Stimulated activated CD8-positive, alpha-beta memory T cell treated with anti-CD3 and anti-CD28 coated beads, Interleukin-12 subunit alpha, Interleukin-12 subunit beta, amount 100 ng/mL, for 1 hour (primary cell): ENCODE measurements at places on chromosomes 2 and 18.

- no peak for DNase-seq
Observed at GRCh38 chr2:65525616-65526231, 93.3 kb upstream of the SPRED2 start.

DNA sequence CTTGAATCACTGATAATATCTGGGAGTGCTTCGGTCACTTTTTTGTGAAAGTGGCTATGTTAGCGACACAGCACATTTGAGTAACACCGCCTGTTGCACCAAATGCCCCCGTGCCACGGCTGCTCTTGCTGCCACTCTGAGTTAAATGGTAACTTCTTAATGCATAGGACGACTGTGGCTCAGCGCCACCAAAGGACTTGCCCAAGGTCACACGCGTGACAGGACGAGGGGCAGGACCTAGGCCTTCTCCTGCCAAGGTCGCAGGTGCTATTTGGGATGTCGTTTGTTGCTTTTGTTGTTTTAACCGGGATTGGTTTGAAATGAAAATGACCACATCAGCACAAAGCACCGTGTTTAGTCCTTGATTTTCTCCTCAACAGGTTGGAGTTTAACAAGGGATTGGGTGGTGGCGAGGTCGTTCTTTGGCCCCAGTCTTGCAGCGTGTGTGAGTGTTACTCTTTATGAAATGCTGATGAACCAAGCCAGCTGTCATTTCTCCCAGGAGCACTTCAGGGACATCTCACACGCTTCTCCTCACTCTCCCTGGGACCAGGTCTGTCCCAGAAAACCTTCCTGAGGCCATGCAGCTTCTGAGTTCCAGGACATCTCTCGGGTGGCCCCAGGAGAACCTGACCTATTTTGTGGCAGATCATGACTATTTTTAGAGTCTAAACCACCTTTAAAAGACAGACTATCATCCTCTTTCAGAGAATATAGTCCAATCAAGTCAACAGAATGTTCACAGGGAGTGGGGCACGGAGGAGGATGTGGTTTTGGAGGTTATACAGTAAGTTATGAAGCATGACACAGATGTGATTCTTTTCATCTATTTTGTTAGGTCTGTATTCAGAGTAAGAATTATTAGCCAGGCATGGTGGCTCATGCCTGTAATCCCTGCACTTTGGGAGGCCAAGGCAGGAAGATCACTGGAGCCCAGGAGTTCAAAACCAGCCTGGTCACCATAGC lies 49.9 kb downstream of the MTCL1 start:
- peak; percentile 22 for DNase-seq

- DNase-seq, result no peak
Observed at GRCh38 chr2:178908810-178909209, 101.6 kb upstream of the TTN start.

DNA sequence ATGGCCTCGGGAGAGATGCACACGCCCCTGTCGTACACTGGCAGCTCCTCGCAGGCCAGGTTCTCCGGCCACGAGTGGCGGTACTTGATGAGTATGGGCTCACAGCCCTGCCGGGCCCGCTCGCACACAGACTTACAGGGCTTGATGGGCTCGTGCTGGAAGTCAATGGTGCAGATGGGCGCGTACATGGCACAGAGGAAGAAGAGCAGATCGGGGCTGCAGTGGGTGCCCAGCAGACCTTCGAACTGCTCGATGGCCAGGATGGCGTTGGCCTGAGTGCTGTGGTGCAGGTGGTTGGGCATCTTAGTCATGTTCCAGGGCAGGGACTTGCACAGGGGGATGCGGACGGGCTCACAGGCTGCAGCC lies 359 bp downstream of the FRZB start:
- no peak for DNase-seq

- DNase-seq, result no peak
Observed at GRCh38 chr2:19098467-19099160, 259.8 kb downstream of the OSR1 start.

- no peak for DNase-seq
Observed at GRCh38 chr2:190698895-190699294, 50.0 kb downstream of the NAB1 start.

DNA sequence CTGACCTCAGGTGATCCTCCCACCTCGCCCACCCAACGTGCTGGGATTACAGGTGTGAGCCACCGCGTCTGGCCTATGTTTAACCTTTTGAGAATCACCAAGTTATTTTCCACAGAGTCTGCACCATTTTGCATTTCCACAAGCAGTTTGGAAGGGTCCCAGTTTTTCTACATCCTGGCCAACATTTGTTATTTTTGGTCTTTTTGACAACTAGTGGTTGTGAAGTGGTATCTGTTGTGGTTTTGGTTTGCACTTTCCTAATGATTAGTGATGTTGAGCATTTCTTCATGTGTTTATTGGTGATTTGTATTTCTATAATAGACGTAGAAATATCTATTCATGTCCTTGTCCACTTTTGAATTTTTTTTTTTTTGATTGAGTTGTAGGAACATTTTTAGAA lies 67.9 kb downstream of the BIRC6 start:
- DNase-seq, result no peak

DNA sequence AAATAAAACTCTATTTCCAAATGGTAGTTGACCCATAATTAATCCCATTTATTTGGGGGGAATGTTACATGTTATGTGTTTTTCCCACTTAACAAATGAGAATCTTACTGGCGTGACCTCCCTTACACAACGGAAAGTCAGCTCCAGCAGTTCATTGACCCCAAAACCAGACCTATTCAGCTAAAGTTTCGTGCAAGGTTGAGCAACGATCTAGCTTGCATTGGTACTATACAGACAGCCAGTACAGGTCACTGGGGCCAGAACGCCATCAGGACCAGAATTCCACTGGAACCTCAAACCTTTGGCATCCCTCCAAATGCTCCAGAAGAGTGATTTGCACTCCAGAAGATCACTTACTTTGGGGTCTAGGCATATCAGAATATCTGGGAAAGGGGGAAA lies 6.8 kb upstream of the CTAGE1 start:
- no peak for DNase-seq

DNA sequence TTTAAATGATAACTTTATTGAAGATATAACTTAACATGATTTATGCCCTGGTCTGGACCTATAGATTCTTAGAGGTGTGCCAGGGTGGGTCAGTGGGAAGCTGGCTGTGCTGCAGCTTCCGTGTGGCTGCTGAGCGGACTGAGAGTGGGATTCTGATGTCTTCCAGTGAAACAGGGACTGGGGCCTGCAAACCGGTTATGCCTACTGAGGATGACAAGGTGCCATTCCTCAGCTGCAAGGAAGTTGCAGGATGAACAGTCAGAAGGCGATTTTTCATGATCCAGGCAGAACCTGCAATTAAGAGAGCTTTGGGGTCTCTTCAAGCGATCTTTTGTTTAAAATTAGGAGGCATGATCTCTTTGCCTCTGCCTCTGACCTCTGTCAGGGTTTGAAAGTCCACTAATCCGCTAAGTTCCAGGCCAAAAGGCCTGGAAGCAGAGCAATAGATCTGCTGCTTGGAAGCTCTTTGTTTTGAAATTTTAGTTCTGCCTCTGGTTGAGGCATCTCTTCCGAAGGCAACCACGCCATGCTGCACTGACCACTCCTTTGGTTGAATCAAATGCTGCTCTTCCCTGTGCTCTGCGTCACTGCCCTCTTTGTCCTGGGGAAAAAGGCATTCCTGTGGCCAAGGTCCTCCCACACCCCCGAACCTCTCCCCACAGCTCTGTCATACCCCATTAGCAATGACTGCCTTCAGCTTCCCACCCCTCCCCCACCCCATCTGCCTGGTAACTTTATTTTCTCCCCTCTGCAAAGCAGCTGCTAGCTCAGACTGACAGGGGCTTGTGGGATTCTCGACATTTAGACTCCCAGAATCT lies 2.0 kb downstream of the TMEM169 start:
- no peak for DNase-seq

DNA sequence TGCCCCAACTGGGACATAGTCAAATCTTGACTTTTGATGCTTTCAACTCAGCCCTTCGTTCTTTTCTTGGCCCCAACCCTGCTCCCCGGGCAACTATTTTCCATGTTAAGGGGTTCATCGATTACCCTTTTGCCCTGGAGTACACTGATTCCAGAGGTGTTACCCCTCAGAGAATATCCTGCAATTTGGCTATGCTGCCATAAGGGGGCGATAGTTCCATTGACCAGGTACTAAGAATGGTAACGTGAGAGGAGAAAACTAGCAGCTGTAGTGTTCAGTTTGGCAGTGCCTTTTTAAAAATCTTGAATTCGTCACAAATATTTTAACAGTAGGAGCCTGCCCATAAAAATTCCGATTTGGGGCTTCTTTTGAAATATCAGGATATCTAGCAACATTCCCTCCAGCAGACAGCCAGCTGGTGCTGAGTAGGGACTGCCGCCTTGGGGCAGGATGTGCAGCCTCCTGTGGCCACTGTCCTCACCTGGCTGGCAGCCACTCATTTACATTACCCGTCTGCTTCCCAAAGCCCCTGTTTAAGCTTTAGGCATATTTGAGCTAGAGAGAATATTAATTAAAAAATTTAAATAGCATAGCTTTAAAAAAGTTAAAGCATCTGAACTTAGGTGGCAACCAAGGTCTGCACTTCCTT lies 146.3 kb upstream of the SKOR2 start:
- no peak for DNase-seq

- no peak for DNase-seq
Observed at GRCh38 chr2:218444692-218445357, 25.9 kb downstream of the VIL1 start.

DNA sequence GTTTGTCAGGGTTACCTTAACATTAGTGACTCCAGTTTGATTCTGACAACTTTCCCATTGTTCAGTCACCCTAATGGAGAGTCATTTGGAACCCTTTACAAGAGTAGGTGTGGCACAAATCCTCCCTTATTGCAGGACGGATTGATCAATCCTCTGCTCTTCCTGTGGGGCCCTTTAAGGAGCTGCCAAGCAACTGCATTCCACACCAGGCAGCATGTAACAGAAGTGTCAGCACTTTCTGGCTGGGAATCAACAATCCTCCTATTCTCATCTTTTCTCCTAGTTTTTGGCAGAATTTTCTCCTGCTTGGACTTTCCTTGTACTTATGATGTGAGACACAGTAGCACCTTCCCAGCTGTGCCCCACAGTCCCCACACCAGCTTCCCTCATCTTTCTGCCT lies 177.8 kb downstream of the ST6GAL2 start:
- DNase-seq, result no peak
